Stimulated activated CD8-positive, alpha-beta memory T cell treated with anti-CD3 and anti-CD28 coated beads, Interleukin-7, amount 100 ng/mL, for 24 hours (primary cell): ENCODE measurements at places on chromosomes 4 and X.

GRCh38 chrX:65741823-65742222 is 74.4 kb downstream of the MSN start:
- DNase-seq = no peak

DNA sequence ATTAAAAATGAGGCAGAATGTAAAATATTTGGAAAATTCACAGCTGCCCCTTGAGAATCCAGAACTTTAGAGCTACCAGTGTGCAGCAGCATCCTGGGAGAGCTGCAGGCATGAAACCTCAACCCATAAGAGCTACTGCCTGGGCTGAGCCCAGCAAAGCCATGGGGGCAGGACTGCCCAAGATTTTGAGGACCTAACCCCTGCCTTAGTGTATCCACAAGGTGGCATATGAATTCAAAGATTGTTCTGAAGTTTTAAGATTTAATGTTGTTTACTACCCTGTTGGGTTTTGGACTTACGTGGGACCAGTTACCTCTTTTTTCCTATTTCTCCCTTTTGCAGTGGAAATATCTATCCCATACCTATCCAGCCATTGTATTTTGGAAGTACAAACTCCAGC is 26.4 kb downstream of the CASP6 start:
- no peak for DNase-seq

DNA sequence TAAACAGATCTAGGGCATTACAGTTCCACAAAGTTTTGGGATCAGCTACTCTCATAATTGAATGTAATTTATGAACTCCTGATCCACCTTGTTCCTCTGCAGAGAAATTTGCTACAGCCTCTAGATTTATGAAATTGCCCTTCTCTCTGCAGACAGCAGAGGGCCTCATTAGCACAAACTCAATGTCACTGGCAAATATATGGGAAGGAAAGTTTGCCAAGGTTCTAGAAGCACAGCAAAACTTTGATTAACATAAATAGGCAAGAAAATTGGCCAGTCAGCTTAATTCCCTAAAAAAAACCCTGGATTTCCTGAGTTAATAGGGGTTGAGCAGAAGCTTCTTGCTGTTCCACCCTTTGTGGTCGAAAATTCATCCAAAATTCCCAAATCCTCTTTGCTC is 31.5 kb downstream of the PRPS1 start:
- DNase-seq = no peak

DNA sequence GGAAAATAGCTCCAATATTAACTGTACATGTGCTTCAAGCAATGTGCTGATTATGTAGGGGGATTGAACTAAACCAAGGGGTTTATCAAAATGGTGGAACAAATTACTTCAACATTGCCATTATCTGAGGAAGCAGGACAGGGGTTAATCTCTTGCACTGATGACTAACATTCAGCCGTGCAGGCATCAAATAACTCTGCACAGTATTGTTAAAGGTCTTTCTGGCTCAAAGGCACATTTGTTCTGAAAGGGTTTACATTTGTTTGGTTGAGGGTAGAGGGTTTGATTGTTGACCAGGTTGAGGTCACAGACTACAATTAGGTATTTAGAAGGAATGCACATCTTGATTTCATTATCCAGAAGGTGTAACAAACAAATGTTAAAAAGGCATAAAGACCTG is 32.2 kb upstream of the CCSER1 start:
- no peak for DNase-seq

DNA sequence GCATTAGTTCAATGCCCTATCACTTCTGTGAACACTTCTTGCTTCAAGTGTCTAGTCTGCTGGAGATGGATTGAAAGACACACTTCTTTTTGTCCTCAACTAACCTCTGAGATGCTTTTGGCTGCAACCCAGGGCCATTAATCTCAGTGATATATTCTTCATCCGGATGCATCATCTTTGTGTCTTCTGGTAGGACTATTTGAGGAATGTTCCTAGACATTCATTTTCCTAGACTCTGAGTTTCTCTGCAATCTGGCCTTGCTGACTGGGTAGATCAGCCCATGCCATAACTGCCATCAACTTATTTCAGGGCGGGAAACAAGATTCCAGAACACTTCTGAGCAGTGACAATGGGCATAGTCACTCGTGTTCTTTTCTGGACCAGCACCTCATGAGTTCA is 329.4 kb downstream of the PDGFC start:
- DNase-seq = no peak

DNA sequence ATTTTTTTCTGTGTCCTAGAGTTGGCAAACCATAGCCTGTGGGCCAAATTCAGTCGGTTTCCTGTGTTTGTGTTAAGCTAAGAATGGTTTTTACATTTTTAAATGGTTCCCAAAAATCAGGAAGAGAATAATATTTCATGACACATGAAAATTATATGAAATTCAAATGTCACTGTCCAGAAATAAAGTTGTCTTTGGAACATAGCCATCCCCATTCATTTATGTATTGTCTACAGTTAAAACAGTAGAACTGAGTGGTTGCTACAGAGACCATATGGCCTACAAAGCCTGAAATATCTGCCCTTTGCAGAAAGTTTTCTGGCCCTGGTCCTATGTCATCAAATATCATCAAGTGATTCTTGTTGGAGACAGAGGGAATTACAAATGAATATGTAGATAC is 15.5 kb downstream of the FRMPD4 start:
- no peak for DNase-seq

GRCh38 chr4:94933799-94934198 is 176.0 kb downstream of the BMPR1B start:
- DNase-seq = no peak

- DNase-seq = no peak
These were observed 176.6 kb upstream of the NR3C2 start for GRCh38 chr4:148618856-148619255.

- no peak for DNase-seq
These were observed 85.2 kb downstream of the ADGRA3 start for GRCh38 chr4:22430626-22431025.

GRCh38 chr4:114364857-114365256 is 233.8 kb upstream of the UGT8 start:
- no peak for DNase-seq

GRCh38 chr4:54187148-54187547 is 41.9 kb upstream of the PDGFRA start:
- no peak for DNase-seq

DNA sequence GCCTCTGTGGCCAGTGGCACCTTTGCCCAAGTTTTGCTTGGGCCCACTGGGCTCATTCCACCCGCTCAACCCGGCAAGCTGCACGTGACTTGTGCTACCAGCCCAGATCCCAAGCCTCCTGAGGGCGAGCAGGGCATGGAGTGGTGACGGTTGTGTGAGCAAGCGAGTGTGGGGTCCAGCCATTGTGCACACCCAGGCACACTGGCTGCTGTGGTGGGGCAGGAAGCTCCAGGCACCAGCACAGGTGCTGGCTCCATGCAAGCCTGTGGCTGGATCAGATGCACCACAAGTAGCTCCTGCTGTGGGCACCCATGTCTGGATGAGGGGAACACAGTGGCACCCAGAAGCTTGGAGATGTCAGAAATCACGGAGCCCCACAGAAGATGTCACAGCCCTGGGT is 557.0 kb upstream of the GNPDA2 start:
- no peak for DNase-seq

GRCh38 chrX:16629909-16630308 is 20.0 kb upstream of the S100G start:
- no peak for DNase-seq

DNA sequence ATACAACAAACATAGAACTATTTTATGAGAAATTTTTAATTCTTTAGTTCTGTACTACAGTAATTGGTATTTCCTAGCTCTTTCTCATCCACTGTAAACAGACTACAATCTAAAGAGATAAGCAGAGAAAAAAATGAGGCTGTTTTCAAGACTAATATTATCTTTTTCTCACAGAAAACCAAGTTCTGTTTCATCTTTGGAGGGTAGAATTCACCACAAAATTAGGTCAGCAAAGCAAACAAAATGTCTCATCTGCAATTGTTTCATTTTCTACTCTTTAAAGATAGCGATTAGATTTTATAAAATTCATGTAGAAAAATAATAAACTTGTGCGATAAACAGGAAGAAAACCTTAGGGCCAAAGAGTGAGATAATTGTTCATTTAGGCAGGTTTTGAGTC is 10.8 kb downstream of the APOO start:
- DNase-seq = no peak

GRCh38 chrX:16953606-16954211 is 7.3 kb downstream of the REPS2 start:
- no peak for DNase-seq

- DNase-seq = no peak
These were observed 40.3 kb upstream of the GLRA3 start for GRCh38 chr4:174869339-174869738.

DNA sequence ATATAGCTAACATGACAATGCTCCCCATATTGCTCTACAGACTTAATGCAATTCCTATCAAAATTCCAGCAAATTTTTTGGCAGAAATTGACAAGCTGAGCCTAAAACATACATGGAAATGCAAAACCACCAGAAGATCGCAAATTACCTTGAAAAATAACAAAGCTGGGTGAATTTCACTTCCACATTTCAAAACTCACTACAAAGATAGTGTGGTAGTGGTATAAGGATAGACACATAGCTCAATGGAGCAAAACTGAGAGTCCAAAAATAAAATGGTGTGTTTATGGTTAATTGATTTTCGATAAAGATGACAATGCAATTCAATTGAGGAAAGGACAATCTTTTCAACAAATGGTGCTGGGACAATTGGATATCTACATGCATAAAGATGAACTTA is 65.8 kb downstream of the SLC9A7 start:
- no peak for DNase-seq

GRCh38 chr4:95386410-95386809 is 162.4 kb downstream of the UNC5C start:
- DNase-seq = no peak

- no peak for DNase-seq
These were observed 180.8 kb upstream of the MAB21L2 start for GRCh38 chr4:150401083-150401687.

GRCh38 chrX:123392921-123393320 is 208.8 kb downstream of the GRIA3 start:
- no peak for DNase-seq

GRCh38 chr4:48290146-48290772 is 20.6 kb upstream of the TEC start:
- no peak for DNase-seq

DNA sequence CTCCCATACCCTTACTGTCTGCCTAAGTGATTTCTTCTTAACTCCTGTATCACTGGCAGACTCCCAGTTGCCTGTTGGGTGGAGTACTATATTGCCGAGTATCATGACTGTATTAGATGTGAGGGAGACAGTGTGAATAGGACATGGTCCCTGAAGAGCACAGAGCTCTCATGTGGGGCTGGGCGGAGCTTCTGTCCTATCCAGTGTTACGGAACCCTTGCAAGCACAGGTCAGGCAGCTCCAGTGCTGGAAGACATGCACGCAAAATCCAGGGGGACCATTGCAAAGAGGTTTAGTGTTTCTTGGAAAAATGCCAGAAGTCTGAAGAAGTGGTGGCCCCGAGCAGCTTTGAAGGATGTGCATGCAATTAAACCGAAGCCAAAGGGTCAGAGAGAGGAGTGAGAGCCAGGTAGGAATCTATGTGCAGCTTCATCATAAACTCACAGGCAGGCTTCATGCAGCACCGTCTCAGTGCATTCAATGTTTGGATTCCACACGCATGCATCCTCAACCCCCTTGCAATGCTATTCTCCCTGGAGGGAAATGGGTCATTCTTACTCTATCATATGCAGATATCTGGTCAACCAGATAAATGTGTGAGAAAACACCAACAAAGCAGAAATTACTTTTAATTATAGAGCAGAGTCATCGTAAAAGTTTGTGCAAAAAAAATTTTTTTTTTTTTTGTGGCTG is 49.7 kb upstream of the DHRSX start:
- no peak for DNase-seq

GRCh38 chrX:69504626-69505612 is 793 bp downstream of the NALF2 start:
- no peak for DNase-seq

DNA sequence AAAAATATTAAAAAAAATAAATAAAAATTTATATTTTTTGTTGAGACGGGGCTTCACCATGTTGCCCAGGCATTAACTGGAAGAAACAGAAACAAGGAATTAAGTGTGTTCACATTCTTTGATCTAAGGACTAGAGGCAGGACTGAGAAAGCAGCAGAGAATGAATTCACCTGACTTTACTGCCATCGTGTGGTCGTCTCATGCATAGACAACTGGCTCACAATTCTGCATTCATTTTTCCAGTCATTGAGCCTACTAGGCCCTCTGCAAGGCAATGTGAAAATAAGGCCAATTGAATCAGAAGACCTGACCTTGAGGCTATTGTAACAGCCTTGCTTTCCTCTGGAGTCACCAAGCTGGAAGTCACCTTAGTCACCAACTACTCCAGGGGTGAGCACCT is 37.4 kb downstream of the LHFPL1 start:
- DNase-seq = no peak

DNA sequence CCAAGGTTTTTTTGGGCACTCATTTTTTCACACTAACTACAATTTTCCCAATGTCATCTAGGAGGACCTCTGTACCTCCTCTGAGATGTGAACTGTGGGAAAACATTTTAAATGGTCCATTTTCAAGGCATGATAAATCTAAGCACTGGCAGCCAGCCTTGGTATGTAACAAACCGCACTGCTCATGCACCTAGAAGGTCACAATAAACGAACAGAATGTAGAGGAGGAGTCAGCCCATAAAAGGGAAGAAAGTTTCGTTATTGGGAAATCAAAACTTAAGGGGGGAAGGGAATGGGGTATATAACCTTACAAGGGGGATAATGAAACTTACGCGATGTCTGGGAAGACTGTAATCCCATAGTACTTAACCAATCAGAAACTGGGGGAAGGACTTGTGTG is 16.4 kb downstream of the COX18 start:
- DNase-seq = no peak

DNA sequence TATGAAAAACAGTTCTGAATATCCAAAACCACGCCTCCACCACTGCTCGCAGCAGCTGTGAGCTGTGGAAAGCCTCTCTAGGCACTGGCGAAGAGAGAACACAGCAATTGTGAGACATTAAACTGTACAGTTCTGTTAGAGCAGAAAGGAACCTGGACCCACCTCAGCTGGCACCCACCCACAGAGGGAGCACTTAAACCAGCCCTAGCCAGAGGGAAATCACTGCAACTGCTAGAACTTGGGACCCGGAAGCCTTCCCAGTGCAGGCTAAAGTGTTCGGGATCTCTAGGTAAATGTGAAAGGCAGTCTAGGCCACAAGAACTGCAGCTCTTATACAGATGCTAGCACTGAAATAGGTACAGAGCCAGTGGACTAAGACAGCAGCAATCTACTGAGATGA is 308.8 kb downstream of the PRR32 start:
- no peak for DNase-seq

GRCh38 chr4:155952501-155952901 is 1.2 kb downstream of the CTSO start:
- DNase-seq = no peak

GRCh38 chr4:173433447-173433846 is 34.5 kb upstream of the SCRG1 start:
- DNase-seq = no peak
